CD4-positive, CD25-positive, alpha-beta regulatory T cell (primary cell): ENCODE measurements at places on chromosomes 1 and 21.

- peak; percentile 97 for DNase-seq
Observed at GRCh38 chr1:78004719-78005447, at the start of gene DNAJB4. TSS of gene DNAJB4 (plus strand) at chr1:78004939. CDS start at chr1:78005111, 172 bp downstream.

GRCh38 chr1:118210723-118211110 is 25.7 kb upstream of the SPAG17 start:
- DNase-seq = no peak

DNA sequence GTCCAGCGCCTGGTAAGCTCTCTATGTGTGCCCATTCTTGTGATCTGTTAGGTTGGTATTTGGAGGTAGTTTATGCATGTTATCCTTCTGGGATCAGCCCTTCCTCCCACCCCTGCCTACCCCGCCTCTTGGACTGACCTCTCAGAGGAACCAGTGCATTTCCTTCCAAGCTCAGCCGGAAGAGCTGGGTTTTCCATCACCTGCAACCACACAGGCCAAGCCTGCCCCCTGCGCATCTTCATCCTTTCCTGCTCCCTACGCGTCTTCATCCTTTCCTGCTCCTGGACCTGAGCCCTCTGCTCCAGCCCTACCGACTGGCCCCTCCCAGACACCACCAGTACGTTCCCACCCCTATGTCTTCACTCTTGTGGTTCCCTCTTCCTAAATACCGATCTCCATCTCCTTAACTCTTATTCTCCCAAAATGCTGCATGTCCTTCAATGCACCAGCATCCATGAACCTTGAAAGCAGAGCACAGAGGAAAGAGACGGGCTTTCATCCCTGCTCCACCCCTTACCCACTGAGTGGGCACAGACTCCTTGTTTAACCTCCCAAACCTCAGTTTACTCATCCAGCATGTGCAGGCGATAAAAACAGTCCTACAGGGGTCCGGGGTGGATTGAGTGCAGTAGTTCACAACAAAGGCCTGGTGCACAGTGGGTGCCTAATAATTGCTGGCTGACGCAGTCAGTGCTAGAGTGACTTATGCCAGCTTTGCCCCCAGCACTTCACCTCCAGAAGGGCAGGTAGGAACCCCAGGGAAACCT is 526.3 kb downstream of the MATN1 start:
- DNase-seq = no peak

- no peak for DNase-seq
Observed at GRCh38 chr1:53946252-53947171, at the start of gene LRRC42. TSS of gene LRRC42 (plus strand) at chr1:53946350. CDS start at chr1:53952000, 5,650 bp downstream.

- no peak for DNase-seq
Observed at GRCh38 chr1:42734201-42735035, 5.6 kb downstream of the CLDN19 start.

GRCh38 chr21:45811136-45811535 is 167.6 kb downstream of the PCBP3 start:
- no peak for DNase-seq

GRCh38 chr1:248622570-248623001 is 12.3 kb downstream of the OR2T11 start:
- peak; percentile 17 for DNase-seq

GRCh38 chr1:43554444-43554992 is 23.8 kb downstream of the PTPRF start:
- DNase-seq = no peak

DNA sequence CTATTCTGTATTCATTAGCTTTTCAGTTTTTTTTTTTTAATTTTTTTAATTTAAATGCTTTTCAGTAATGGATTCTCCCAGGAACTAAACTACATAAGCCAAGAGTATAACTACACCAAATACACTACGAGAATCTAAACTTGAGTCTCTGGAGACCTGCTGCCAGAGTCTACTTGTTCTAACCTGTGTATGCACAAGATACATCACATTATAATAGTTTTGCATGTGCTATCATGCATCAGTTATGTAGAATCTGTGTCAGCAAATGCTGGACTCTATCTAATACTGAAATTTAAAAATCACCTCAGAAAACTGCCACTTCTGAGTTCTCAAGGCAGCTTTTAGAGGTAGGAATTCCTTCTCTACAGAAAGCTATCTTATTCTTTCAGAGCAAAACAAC is 146.3 kb upstream of the GREM2 start:
- no peak for DNase-seq

DNA sequence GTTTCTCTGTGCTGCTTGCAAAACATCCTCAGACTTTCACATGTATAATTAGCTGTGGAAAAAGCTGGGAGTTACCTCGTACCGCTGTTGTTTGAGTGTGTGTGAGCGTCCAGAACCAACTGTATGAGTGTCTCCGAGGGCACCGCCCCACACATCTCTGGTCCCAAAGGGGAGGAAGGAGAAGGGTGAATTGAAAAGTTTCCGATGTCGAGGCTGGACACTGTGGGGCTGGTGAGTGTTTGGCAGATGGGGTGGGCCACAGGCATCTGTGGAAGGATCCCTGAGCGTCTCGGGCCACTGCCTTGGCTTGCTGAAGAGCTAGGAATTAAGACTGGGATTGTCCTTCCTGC is 1.2 kb downstream of the ATP2B4 start:
- DNase-seq = no peak

DNA sequence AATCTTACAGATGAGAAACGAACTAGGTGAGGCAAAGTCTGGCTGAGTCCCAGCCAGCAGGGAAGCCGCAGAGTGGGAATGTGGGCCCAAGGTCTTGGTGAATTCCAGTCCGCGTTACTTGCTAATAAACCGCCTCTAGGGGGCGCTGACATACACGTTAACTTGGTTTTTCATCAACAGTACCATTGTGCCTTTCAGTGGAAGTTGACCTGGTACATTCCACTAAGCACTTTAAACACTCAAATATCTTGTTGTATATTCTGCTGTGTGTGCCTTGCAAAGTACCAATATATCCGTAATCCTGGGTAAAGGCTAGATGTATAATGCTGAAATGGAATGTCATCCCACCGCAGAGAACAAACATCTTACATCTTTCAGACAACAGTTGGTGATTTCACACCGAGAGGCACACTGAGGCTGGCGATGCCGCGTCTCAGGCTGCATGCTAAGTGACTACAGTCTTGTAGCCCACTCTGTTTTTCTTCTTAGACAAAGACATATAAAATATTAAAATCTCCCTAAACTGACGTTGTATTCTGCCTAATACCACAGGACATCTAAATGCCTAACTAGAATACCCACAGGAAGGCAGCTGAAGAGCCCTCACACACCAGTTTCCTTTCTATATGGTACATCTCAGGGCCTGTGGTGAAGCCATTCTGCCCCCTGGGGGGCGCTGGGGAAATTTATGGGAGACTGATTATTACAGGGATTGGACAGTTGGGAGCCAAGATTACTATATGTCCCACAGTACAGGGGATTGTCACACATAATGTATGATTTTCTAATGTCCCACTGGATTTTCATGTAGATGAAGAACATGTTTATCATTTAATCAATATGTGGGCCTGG is 49.2 kb upstream of the C1orf198 start:
- peak; percentile 68 for DNase-seq

GRCh38 chr1:30335997-30336390 is 387.4 kb downstream of the MATN1 start:
- no peak for DNase-seq

- peak; percentile 32 for DNase-seq
Observed at GRCh38 chr1:154765970-154766369, 104.1 kb downstream of the KCNN3 start.

- peak; percentile 54 for DNase-seq
Observed at GRCh38 chr1:8427493-8427892, 109.6 kb downstream of the SLC45A1 start.

DNA sequence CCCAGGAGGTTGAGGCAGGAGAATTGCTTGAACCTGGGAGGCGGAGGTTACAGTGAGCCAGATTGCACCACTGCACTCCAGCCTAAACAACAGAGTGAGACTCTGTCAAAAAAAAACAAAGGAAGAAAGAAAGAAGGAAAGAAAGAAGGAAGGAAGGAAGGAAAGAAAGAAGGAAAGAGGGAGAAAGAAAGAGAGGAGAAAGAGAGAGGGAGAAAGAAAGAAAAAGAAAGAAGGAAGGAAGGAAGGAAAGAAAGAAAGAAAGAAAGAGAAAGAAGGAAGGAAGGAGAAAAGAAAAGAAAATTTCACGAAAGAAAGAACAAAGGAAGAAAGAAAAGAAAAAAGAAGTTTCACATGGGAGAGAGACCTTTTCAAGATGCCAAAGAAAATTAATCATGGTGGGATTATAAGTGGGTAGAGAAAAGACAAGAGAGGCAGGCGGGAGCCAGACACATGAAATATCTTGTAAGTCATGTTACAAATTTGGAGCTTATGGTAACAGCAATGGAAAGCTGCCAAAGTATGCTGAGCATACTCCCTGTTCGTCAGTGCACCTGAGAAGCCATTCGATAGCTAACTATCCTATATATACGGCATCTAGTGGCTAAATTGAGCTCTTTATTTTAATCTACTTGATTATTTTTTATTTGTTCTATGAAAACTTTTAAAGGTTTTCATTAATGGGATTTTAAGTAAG is 41.3 kb upstream of the TNFSF4 start:
- no peak for DNase-seq

GRCh38 chr1:5564578-5565257 is 427.5 kb downstream of the NPHP4 start:
- no peak for DNase-seq

DNA sequence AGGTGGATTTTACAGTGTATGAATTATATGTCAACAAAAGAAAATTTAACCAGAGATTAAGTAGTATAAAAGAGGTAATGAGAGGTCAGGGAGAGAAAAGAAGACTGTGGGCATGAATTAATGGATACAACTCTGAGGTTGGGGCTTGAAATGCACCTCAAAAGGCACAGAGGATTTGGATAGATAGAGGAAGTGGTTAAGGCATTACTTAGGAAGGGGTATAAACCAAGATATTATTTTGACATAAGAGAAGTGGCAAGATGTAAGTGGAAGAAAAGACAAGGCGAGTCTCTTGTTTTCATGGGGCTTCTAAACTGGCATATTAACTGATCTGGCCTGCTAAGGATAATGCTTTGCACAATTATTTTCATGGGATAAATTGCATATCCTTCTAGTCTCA is 34.1 kb downstream of the RAP1A start:
- no peak for DNase-seq

DNA sequence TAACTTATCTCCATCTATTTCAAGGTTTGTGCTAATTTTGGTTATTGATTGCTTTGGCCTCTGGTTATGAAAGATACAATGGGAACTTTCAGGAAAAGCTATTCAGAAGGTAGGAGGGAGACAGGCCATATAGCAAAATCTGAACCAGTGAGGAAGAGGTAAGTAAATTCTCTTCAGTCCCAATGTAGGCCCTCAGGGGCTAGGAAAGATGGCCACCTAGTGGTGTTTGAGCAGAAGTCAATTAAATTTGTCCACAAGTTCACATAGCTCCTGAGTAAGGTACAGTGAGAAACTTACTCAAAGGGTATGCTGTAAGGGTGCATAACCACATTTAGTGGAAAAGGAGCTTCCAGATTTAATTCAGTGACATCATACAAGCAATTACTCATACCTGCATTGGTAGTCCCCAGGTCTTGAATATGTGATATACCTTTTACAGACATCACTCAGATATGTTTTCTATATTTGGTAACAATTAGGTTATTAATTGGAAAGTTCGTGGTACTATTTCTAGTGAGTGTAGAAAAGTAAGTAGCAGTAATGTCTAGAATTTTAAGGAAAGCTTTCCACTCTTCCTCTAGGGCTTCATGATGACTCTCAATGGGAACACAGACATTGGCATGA is 21.4 kb upstream of the FMO1 start:
- no peak for DNase-seq

DNA sequence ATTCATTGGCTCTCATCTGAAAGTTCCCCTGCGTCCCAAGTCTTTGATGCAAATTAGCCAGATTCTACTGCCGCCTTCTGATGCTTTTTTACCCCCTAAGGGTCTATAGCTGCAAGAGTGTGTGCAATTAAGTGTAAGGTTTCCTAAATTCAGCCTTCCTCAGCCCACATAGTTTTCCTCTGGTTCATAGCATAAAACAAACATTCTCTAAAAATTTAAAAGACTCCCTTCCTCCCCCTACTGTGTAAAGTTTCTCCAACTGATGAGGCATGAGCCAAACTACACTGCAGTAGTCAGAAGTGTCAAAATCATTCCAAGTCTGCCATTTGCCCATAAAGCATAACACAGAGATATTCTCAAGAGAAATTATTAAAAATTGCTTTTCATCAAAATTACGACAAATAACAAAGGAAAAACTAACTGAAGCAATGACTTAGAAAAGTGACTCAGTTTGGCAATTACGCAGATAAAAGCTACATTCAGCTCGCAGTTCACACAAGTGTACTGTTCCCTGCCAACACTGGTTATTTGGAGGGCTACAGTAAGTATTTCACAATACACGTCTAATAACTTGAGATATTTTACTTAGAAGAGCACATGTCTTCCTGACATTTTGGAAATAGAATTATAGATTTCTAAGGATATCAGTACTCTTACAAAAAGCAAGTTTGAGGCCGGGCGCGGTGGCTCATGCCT is 15.4 kb downstream of the KCNH1 start:
- no peak for DNase-seq

DNA sequence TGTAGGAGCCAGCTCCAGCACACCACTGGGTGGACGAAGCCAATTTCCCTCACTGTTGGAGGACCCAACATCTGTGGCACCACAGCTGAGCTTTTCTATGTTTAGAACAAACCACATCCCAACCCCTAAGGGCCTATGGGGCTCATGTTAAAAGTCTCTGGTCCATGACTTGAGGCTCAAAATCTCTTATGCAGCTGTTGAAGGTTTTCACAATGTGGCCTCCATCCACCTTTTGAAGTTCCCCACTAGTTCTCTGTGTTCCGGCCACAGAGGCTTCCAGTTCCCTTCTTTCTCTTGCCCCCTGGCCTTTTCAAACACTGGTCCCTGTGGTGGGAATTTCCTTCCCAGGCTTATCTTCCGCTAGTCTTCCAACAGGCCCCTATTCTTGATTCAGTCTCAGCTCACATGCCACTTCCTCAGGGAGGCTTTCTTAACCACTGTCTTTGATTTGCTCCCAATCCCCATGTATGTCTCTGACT is 3.9 kb upstream of the IFNLR1 start:
- DNase-seq = peak; percentile 24

- DNase-seq = no peak
Observed at GRCh38 chr1:22122273-22123070, 20.4 kb downstream of the WNT4 start.

GRCh38 chr21:32779983-32780382 is 8.4 kb upstream of the PAXBP1 start:
- DNase-seq = no peak
